ENCODE measurements at places on chromosomes 3 and 15.
A peak's percentile ranks its signal among the peaks of the same experiment; 100 is the strongest.

GRCh38 chr3:121063628-121064027 is 155.6 kb downstream of the STXBP5L start:
- no peak for DNase-seq

DNA sequence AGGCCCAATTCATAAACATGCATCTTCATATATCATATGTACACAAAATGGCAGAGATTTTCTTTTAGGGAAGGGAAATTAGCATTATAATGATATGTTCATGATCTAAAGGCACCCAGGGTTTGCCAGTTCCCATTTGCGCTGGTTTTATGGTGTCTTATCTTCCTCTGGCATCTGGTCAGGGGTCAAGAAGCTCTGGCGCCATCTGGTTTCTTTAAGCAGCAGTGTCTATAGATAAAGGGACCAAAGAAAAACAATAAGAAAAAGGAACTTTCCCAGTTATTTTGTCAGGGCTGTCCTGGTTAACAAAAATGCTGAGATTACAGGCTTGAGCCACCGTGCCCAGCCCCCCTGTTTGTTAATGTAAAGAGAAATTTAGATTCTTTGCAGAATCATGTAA is 3.3 kb upstream of the DCP1A start:
- DNase-seq = no peak

DNA sequence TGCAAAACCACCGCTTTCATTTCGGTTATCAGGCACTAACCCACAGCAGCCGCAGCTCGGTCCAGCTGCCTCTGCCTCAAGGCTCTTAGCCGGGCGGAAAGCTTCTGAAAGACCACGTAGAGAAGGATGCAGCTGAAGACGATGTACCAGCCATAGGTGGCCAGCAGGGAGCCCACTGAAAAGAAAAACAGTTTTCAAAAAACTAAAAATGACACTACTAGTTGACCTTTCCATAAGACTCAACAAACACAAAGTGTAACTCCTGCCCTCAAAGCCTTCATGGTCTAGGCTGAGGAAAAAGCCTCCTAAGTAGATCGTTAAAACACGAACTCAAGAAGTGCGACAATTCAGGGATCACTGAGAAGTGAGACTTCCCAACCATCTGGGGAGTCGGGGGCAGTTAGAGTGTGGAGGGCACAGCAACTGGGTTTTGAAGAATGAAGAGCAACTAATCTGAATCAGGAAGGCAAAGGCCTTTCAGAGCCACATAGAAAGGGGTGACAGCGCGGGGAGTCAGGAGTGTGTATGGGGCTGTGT is 716 bp downstream of the SELENOS start:
- DNase-seq = no peak

DNA sequence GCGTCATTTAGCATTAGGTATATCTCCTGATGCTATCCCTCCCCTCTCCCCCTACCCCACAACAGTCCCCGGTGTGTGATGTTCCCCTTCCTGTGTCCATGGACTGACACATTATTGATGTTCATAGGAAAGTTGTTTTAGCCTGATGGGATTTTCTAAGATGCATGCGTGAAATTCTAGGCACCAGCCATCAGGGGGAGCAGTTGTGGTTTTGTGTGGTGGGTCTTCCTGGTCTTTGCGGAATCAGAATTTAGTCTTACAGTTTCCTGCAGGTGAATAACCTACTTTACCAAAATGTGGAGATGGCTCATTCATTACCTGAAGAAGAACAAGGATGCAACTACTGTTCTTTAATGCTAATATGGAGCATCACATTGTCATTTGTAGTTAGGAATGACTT is 455.0 kb upstream of the THBS1 start:
- no peak for DNase-seq

GRCh38 chr3:59812237-59813147 is 762.7 kb upstream of the CFAP20DC start:
- no peak for DNase-seq

- no peak for DNase-seq
Measured at GRCh38 chr3:71075494-71075893, 508.0 kb downstream of the FOXP1 start.

GRCh38 chr3:192060160-192060781 is 599.3 kb downstream of the PYDC2 start:
- DNase-seq = peak; percentile 71

DNA sequence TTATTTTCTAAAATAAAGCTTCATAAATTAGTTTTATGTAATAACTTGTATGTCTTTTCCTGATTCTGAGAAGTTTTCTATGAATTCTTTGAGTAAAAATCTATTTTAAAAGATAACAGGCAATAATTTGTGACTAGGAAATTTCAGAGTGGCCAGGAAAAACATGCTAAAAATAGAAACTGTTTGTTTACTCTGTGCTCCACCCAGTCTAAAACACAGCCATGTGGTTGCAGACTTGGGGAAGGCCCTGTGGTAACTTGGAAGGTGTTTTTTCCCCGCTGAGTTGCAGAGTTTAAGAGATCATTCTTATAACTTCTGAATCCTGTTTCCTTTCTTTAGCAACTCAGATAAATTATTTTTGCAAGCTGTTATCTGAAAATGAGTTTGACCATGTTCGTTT is 21.9 kb downstream of the PLCL2 start:
- no peak for DNase-seq

DNA sequence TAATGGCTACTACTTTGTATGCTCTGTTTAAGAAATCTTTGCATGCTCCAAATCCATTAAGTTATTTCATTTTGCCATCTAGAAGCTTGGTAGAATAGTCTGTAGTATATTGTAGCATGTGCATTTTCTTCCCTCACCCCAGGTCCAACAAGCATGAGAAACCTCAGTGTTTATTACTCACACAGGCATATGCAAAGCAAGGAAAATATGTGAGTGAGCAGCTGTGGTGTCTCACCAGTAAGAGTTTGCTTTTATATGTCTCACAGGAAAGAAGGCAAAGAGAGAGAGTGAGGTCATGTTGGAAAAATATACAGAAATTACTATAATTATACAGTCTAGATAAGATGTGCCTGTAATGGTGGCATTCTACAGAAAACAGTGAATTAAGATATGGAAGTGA is 312.5 kb downstream of the C3orf38 start:
- no peak for DNase-seq

GRCh38 chr15:79416876-79417275 is 15.3 kb upstream of the MINAR1 start:
- DNase-seq = no peak

DNA sequence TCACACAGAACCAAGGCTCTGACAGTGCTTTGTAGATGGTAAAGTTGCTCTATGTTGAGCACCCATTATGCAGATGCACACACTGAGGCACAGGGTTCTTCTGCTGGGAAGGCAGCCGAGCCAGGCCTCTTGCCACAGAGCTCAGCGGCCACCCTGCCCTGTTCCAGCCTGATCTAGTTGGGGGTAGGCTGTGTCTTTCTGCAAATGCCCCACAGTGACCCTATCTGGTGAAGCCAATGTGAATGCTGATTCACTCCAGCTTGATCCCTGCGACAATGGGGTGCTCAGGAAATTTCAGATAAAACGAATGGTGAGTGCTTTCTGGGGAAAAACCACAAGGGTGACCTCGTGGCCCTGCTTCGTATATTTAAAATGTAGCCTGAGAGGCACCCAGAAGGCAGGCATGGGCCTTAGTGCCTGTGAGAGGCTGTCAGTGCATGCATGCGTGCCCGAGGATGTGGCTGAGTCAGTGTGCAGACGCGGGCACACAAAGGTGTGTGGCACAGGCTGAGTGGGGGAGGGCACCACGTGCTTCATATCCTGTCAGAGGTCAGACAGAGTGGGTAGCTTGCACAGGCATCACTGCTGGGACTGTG is 85.7 kb downstream of the ATP2B2 start:
- DNase-seq = no peak

GRCh38 chr3:128539376-128539775 is 46.4 kb upstream of the GATA2 start:
- DNase-seq = no peak

DNA sequence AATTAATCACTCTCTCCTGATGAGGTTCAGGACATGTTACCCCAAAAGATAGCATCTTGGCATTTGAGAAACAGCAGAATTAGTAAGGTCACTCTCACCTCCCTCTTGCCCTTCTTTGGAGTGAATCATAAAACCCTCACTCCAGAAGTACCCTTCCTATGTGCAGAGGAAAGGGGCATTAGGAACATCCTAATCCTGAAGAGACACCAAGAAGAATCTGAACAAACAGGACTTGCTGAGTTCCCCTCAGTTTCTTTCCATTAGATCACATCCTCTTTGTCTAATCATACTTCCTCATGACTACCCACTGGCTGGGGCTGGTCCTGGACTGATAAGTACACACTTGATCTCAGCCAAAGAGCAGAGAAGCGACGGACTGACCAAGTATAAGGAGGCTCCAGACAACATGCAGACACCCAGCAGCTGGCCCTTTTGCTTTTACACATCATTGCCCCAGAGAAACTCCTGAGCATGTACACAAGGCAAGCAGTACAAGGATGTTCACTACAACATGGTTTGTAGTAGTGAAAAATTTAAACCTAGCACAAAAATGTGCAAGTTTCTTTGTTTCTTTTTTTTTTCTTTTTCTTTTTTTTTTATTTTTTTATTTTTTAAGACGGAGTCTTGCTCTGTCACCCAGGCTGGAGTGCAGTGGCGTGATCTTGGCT is 15.0 kb upstream of the TM6SF1 start:
- no peak for DNase-seq

GRCh38 chr3:101042996-101043686 is 49.9 kb upstream of the ABI3BP start:
- no peak for DNase-seq

GRCh38 chr15:67575039-67575502 is 32.6 kb downstream of the MAP2K5 start:
- DNase-seq = no peak

- no peak for DNase-seq
Measured at GRCh38 chr15:73540161-73540560, 93.0 kb downstream of the NPTN start.

DNA sequence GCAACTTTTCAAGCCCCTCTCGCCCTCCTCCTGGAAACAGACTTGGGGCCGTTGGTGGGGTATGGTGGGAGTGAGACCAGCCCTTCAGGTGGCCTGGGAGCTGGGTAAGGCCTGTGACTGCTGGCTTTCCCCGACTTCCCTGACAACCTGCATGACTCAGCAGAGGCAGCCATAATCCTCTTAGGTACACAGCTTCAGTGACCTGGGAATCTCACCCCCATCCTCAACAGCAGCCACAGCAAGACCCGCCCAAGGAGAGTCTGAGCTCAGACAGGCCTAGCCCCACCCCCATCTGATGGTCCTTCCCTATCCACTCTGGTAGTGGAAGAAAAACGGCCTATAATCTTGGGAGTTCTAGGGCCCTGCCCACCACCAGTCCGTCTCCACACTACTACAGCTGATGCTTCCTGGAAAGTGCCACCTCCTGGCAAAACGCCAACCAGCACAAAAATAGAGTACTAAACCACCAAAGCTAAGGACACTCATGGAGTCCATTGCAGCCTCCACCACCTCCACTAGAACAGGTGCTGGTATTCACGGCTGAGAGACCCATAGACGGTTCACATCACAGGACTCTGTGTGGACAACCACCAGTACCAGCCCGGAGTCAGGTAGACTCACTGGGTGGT is 13.1 kb upstream of the SLC27A2 start:
- DNase-seq = no peak

DNA sequence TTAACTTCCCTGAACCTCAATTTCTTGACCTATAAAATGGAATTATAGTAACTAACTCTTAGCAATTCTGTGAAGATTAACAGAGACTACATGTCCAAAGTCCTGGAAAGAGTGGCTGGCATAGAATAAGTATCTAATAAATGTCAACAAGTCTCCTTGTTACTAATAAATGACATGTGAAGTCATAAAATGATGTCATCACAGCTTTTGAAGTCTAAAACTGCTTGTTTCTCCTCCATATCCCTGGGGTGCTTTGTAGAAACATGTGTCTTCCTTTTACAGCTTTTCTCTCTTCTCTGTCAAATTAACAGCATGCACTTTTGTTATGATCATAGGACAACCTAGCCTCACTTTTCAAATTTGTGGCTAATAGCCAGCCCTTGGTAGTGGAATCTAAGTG is 510.2 kb downstream of the NTRK3 start:
- no peak for DNase-seq

GRCh38 chr15:29792426-29793159 is 29.7 kb downstream of the TJP1 start:
- DNase-seq = no peak

DNA sequence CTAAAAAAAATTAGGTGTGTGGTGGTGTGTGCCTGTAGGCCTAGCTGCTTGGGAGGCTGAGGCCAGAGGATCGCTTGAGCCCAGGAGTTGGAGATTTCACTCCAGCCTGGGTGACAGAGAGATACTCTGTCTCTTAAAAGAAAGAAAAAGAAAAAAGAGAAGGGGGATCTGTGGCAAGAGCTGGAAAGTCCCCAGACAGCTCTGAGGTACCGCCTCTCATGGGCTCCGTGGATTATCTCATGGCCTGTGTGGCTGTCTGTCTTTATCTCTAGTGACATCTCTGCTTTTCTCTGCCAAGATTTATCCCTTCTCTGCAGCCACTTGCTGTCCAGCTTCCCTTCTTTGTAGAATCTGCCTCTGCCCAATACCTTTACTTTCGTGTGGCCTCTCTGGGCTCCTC is 5.7 kb downstream of the EXOSC7 start:
- no peak for DNase-seq

DNA sequence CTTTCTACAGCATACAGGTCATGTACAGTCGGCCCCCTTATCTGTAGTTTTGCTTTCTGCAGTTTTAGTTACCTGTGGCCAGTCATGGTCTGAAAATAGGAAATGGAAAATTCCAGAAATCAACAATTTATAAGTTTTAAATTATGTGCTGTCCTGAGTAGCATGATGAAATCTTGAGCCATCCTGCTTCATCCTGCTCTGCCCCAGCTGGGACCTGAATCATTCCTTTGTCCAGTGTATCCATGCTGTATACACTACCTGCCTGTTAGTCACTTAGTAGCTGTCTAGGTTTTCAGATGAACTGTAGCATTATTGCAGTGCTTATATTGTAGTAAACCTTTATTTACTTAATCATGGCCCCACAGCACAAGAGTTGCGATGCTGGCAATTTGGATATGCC is 44.8 kb downstream of the AP4E1 start:
- DNase-seq = no peak

- no peak for DNase-seq
Measured at GRCh38 chr15:82398785-82399184, 30.8 kb upstream of the GOLGA6L9 start.

DNA sequence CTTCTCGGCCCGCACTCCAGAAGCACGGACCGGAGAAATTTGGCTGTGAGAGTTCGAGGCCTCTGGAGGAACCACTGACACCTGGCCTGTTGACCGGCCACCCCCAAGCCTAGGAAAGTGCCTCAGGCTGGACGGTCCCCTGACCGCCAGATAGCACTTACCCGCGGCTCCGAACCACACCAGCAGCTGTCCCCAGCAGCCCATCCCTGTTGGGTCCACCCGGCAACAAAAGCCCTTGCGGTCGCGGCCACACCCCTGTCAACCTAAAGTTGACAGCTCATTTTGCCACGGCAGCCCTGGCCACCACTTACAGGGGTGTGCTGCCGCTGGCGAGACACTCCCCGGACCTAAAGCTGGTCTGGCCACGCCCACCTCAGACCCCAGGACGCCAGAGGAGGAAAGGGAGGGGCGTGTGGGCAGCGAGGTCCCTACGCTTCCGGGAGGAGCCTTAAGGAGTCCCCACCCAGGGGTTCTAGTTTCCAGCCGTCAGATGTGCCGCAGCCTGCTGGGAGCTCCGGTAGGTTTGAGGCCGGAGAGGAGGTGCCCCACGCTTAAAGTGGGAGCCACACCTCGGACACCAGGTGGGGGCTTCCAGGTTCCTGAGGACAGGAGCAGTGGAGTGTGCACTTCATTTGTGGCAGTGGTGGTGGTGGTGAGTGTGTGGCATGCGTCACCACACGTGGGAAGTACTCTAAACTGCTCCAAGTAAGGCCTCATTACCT is at the start of gene LTK:
TSS of gene LTK (minus strand) at position 322 of the 722 bp plus-strand sequence. CDS start at position 204, 118 bp downstream.
- DNase-seq = no peak

- no peak for DNase-seq
Measured at GRCh38 chr3:9308298-9308990, 54.4 kb upstream of the THUMPD3 start.

Measured in left renal cortex interstitium (tissue), 4 donors.